HCEC 1CT (cell line): ENCODE measurements at places on chromosomes 1 and 21.

- DNase-seq = no peak
Observed at GRCh38 chr1:49104575-49104974, 327.9 kb upstream of the BEND5 start.

DNA sequence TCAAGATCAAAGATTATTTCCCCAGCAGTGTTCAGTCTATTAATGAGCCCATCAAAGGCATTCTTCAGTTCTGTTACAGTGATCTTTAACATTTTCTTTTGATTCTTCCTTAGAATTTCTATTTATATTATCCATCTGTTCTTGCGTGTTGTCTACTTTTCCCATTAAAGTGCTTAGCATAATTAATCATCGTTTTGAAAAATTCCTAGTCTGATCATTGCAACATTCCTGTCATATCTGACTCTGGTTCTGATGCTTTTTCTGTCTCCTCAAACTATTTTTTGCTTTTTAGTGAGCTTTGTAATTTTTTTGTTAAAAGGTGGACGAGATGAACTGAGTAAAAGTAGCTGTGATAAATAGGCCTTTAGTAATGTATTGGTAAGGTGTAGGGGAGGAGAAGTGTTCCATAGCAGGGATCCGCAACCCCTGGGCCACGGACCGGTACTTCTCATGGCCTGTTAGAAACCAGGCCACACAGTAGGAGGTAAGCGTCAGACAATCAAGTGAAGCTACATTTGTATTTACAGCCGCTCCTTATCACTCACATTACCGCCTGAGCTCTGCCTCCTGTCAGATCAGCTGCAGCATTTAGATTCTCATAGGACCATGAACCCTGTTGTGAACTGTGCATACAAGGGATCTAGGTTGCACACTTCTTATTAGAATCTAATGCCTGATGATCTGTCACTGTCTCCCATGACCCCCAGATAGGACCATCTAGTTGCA is 163.3 kb downstream of the PIK3R3 start:
- DNase-seq = peak; percentile 51

GRCh38 chr1:66355756-66356155 is 178.2 kb upstream of the SGIP1 start:
- no peak for DNase-seq

- DNase-seq = no peak
Observed at GRCh38 chr21:45532826-45533360, 9.3 kb downstream of the SLC19A1 start.

- no peak for DNase-seq
Observed at GRCh38 chr1:11308699-11309224, 35.8 kb downstream of the UBIAD1 start.
